ENCODE measurements at places on chromosomes 5 and 9. TPM values are rescaled to one million over a fixed set of nuclear protein-coding genes. Genes with fewer than 3 reads are reported as not detected.
A peak's percentile ranks its signal among the peaks of the same experiment; 100 is the strongest.

The USP20 gene
- total RNA-seq = 14.0 TPM

DNA sequence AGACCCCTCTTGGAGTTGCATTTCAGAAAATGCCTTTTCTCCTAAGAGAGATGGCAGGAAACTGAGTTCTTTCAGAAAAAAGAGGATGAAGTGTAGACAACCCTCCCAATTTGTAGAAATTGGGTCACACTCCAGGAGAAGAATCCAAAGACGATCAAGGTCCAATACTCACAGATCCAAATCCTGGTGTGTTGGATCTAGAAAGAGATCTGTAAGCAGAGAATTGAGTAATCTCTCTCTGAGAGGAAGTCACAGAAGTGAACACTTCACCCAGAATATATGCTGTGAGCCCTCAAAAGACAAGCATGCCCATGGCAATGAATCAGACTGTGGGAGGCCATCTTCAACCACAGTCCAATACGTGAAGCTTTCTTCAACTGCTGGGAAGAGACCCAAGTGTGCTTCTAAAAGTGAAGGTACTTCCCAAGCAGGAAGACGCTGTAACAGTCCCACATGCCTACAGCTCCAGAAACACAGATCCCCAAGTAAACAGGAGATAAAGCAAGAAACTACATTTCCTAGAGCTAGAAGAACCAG is 182.7 kb downstream of the SMC2 start:
- no peaks in the 10 kb centered on the region for H3K27me3 ChIP-seq
- no peaks in the 10 kb centered on the region for H3K4me1 ChIP-seq
- no peak for DNase-seq
- no peak overlapping the region for H3K27ac ChIP-seq

- no peaks in the 10 kb centered on the region for H3K36me3 ChIP-seq
- DNase-seq = no peak
- H3K27ac ChIP-seq = no peak overlapping the region
- H3K4me3 ChIP-seq = no peak overlapping the region
Measured at GRCh38 chr9:81632599-81632998, 56.7 kb downstream of the TLE1 start.

DNA sequence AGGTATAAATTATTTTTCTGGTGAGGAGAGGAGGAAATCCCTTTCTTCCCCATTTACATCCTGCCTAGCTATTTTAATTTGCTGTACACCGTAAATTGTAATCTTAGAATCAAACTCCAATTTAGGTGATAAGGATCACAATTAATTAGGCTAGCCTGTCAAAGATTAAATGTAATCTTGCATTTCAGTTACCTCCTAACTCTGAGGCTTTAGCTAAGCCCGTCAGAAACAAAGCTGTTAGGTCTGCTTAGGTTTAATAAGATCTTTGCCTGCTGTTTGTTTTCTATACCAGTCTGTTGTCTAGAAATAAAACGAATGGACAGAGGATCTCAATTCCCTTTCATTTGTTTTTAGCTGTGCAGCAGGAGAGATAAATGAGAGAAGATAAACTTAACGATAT is 51.5 kb downstream of the PIK3R1 start:
- DNase-seq = no peak
- no peaks in the 10 kb centered on the region for H3K36me3 ChIP-seq
- H3K27ac ChIP-seq = peak overlapping the region; percentile 49
- H3K4me1 ChIP-seq = peaks cover 79% of the 10 kb centered on the region
- no peaks in the 10 kb centered on the region for H3K27me3 ChIP-seq
- no peak overlapping the region for H3K4me3 ChIP-seq

DNA sequence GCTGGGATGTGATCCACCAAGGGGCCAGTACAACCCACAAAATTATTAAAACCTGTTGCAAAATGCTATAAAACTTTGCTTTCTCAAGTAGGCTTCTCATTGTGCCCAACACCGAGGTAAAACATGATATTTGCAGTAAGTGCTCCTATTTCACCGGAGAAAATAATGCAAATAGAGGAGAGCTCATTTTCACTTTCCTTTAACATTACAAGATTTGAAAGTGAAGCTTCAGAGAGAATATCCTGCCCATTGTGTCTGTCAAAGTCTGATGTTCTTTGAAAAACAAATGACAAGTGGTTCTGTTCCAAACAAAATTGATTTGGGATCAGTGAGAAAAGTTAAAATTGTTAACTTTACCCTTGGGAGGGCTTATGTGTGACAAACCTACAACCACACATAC is 287.1 kb downstream of the KCNN2 start:
- no peaks in the 10 kb centered on the region for H3K36me3 ChIP-seq
- no peaks in the 10 kb centered on the region for H3K27me3 ChIP-seq
- H3K4me1 ChIP-seq = no peaks in the 10 kb centered on the region
- H3K4me3 ChIP-seq = no peak overlapping the region
- H3K27ac ChIP-seq = no peak overlapping the region
- no peak for DNase-seq

DNA sequence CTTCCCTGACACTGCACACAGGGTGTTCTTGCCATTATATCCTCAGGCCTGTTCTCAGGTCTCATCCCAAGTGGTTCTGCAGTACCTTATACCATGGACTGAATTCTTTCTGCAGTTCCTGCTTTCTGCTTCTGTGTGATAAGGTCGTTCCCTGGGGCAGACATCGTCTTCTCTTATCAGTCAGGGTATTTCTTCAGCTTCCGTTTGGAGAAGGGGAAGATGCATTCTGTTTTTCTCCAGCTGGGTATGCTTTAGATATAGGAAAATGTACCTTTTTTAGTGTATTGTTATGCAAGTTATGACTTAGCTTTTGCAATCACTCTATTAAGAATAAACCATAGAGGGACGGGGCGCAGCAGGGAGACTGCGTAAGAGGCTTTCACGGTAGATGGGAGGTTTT is 31.1 kb downstream of the RALGPS1 start:
- H3K27me3 ChIP-seq = no peaks in the 10 kb centered on the region
- H3K4me1 ChIP-seq = no peaks in the 10 kb centered on the region
- H3K27ac ChIP-seq = no peak overlapping the region
- no peaks in the 10 kb centered on the region for H3K36me3 ChIP-seq
- no peak for DNase-seq
- H3K4me3 ChIP-seq = no peak overlapping the region

- H3K4me1 ChIP-seq = no peaks in the 10 kb centered on the region
- H3K4me3 ChIP-seq = no peak overlapping the region
- H3K27me3 ChIP-seq = no peaks in the 10 kb centered on the region
- no peak for DNase-seq
Measured at GRCh38 chr5:43891112-43891511, 288.1 kb downstream of the NNT start.

All from right lobe of liver (tissue), 6 donors.